ENCODE measurements at places on chromosomes 6 and 20. TPM values are rescaled to one million over a fixed set of nuclear protein-coding genes. Genes with fewer than 3 reads are reported as not detected.

The FOXF2 gene
- not detected for total RNA-seq

The TAGAP gene
- not detected for total RNA-seq

The TMEM244 gene
- total RNA-seq = not detected

The TDRD6 gene
- 0.07 TPM for total RNA-seq

The UFL1 gene
- total RNA-seq = 10.9 TPM

The GPR6 gene
- total RNA-seq = not detected

- no peak overlapping the region for H3K4me3 ChIP-seq
- no peak overlapping the region for H3K27ac ChIP-seq
- H3K36me3 ChIP-seq = no peaks in the 10 kb centered on the region
- no peaks in the 10 kb centered on the region for H3K27me3 ChIP-seq
Measured at GRCh38 chr6:161351858-161352257, 78.0 kb upstream of the AGPAT4 start.

DNA sequence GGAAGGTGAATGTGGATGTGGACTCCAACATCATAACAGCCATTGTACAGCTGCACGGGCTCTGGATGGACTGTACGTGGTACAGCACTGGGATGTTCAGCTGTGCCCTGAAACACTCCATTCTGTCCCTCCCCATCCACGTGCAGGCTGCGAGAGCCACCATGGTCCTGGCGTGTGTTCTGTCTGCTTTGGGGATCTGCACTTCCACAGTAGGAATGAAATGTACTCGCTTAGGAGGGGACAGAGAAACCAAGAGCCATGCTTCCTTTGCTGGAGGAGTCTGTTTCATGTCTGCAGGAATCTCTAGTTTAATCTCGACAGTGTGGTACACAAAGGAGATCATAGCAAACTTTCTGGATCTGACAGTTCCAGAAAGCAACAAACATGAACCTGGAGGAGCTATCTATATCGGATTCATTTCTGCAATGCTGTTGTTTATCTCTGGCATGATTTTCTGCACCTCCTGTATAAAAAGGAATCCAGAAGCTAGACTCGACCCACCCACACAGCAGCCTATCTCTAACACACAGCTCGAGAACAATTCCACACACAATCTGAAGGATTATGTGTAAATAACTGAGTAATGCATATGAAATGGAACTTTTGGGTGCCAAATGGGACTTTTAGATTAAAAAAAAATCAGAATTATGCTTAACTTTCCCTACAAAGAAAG lies 12.1 kb downstream of the CLDN20 start:
- no peak overlapping the region for H3K27ac ChIP-seq
- no peaks in the 10 kb centered on the region for H3K36me3 ChIP-seq
- peaks cover 8% of the 10 kb centered on the region for H3K4me1 ChIP-seq
- no peak overlapping the region for H3K4me3 ChIP-seq

DNA sequence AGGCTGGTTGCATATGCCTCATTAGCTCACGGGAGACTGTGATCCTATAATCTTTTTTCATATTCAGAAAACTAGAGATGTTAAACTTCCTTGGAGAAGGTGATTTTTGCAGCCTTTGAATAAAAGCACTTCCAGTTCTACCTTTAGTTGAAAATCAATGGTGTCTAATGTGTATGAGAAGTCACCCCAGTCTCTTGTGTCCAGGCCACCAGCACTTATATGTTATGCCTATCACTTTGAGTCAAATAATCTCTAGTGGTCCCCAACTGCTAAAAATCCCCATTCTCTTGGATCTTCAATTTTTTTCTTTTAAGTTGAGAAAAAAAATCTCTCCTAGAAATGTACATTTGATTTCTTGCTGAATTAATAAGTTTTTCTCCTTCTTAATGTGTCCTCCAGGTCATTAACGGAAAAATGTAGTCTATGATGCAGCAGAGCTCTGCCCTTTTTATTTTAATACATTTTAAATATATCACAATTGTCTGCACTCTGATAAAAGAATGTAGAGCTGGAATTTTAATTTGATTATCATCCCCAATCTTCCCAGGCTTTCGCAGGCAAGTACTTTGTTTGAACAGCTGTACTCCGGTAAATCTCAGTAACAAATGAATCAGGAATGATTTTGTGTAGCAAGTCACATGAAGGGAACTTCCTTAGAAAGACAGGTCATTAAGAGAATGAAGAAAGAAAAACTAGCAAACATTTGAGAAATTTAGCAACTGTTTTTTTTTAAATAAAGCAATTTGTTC lies 147.0 kb downstream of the SOX4 start:
- H3K27me3 ChIP-seq = no peaks in the 10 kb centered on the region
- H3K4me3 ChIP-seq = no peak overlapping the region
- peak overlapping the region; percentile 52 for H3K27ac ChIP-seq
- peaks cover 58% of the 10 kb centered on the region for H3K4me1 ChIP-seq

DNA sequence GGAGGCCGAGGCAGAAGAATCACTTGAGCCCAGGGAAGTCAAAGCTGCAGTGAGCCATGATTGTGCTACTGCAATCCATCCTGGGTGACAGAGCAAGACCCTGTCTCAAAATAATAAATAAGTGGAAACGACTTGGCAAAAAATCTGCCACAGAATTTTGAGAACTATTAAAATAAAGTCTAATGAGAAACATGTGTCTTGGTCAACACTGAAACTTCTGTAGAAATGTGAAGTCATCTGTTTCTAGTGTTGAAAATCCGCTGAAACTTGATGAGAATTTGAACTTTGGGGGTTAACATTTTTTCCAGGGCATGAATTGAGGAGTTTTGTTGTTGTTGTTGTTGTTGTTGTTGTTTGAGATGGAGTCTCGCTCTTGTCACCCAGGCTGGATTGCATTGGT lies 29.0 kb upstream of the BCLAF1 start:
- H3K27me3 ChIP-seq = no peaks in the 10 kb centered on the region
- H3K4me1 ChIP-seq = no peaks in the 10 kb centered on the region
- no peak overlapping the region for H3K27ac ChIP-seq
- H3K36me3 ChIP-seq = no peaks in the 10 kb centered on the region
- DNase-seq = no peak

- H3K36me3 ChIP-seq = peaks cover 3% of the 10 kb centered on the region
- peaks cover 15% of the 10 kb centered on the region for H3K4me1 ChIP-seq
- no peak overlapping the region for H3K27ac ChIP-seq
- no peaks in the 10 kb centered on the region for H3K27me3 ChIP-seq
- H3K4me3 ChIP-seq = peak overlapping the region; percentile 64
- DNase-seq = peak; percentile 24
Measured at GRCh38 chr6:26550250-26550993, 12.3 kb downstream of the HMGN4 start.

GRCh38 chr20:62030834-62031434 lies 34.7 kb downstream of the TAF4 start:
- H3K27ac ChIP-seq = peak overlapping the region; percentile 46

DNA sequence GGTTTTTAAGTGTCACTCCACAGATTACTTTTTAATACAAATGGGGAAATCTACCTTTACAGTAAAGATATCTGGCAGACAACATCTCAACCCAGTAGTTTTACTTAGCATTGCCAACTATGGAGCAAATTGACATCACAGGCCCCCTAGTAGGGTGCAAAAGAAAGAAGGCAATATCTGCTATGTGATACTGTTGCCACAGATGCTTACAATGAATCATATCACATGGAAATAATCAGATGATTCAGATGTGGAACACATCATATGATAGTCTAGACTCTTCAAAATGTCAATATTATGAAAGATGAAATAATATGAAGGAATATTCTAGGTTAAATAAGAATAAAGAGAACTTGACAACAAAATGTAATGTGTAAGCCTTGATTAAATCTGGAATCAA lies 322.5 kb downstream of the BMP2 start:
- peaks cover 33% of the 10 kb centered on the region for H3K27me3 ChIP-seq
- H3K36me3 ChIP-seq = no peaks in the 10 kb centered on the region
- no peak overlapping the region for H3K27ac ChIP-seq
- H3K4me3 ChIP-seq = no peak overlapping the region

DNA sequence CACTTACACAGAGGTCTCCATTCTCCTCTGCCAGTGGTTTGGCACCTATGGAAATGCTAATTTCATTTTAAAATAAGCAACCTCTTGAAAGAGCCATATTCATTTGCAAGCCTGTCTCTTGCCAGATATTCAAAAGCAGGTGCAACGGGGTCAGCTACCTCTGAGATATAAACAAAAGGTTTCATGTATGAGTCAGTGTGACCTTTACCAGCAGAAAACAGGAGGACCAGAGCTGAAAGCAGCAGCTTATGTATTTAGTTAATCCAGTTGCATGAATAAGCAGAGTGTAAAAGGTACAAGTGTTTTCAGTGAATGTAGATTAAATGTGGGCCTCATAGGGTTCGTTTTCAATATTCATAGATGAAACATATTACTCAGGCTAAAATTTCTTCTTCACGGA lies 56.0 kb downstream of the TENT5A start:
- peaks cover 15% of the 10 kb centered on the region for H3K4me1 ChIP-seq
- no peaks in the 10 kb centered on the region for H3K27me3 ChIP-seq
- H3K36me3 ChIP-seq = no peaks in the 10 kb centered on the region

DNA sequence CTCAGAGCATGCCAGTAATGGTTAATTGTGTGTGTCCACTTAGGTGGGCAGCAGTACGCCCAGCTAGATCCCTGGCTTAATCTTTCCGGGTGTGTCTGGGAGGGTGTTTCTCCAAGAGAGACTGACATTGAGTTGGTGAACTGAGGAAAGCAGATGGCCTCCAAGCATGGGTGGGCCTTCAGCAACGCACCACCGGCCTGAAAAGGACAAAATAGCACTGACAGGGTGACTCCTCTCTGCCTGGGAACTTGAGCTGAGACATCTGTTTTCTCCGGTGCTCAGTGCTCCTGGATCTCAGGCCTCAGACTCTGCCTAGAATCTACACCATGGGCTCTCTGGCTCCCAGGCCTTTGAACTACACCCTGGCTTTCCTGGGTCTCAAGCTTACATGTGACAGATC lies 43.2 kb downstream of the C6orf118 start:
- no peak overlapping the region for H3K4me3 ChIP-seq
- no peaks in the 10 kb centered on the region for H3K27me3 ChIP-seq
- H3K36me3 ChIP-seq = no peaks in the 10 kb centered on the region
- DNase-seq = no peak
- no peaks in the 10 kb centered on the region for H3K4me1 ChIP-seq

GRCh38 chr6:15507746-15508145 lies 155.1 kb downstream of the DTNBP1 start:
- H3K27ac ChIP-seq = no peak overlapping the region
- H3K4me1 ChIP-seq = peaks cover 15% of the 10 kb centered on the region
- no peaks in the 10 kb centered on the region for H3K27me3 ChIP-seq
- no peak overlapping the region for H3K4me3 ChIP-seq

GRCh38 chr6:1781152-1781816 lies 171.6 kb downstream of the FOXC1 start:
- H3K4me3 ChIP-seq = no peak overlapping the region
- H3K4me1 ChIP-seq = no peaks in the 10 kb centered on the region
- no peaks in the 10 kb centered on the region for H3K36me3 ChIP-seq
- no peaks in the 10 kb centered on the region for H3K27me3 ChIP-seq
- no peak for DNase-seq

GRCh38 chr6:110703010-110703905 lies 112.0 kb downstream of the CDK19 start:
- DNase-seq = no peak
- H3K4me1 ChIP-seq = peaks cover 22% of the 10 kb centered on the region
- no peaks in the 10 kb centered on the region for H3K27me3 ChIP-seq
- no peak overlapping the region for H3K27ac ChIP-seq
- no peaks in the 10 kb centered on the region for H3K36me3 ChIP-seq
- no peak overlapping the region for H3K4me3 ChIP-seq

GRCh38 chr20:51752343-51752951 lies 15.7 kb downstream of the ATP9A start:
- peaks cover 54% of the 10 kb centered on the region for H3K4me1 ChIP-seq
- H3K36me3 ChIP-seq = no peaks in the 10 kb centered on the region
- DNase-seq = peak; percentile 97
- peak overlapping the region; percentile 87 for H3K27ac ChIP-seq

GRCh38 chr6:16124198-16125180 lies 4.4 kb upstream of the MYLIP start:
- DNase-seq = no peak
- no peaks in the 10 kb centered on the region for H3K4me1 ChIP-seq
- H3K27ac ChIP-seq = no peak overlapping the region
- H3K4me3 ChIP-seq = no peak overlapping the region

DNA sequence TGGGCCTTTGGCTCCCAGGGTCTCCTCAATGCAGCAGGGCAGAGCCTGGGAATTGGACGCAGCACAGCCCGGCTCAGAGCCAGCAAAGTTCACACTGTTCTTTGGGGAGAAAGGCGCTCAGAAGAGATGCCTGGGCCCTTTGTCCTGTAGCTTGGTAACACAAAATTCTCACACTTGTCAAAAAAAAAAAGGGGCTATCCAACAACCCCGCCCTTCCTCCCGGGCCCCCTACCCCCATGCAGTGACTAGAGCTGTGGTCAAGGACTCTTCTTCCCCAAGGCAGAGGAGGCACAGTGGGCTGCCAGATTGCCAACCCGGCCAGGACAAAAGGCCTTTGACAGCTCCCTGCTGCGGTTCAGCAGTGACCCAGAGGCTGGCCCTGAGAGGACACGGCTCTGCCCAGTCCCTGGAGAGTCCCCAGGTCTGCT lies 2.0 kb downstream of the NKAIN4 start:
- H3K27ac ChIP-seq = no peak overlapping the region
- peaks cover 10% of the 10 kb centered on the region for H3K4me1 ChIP-seq
- DNase-seq = no peak
- H3K36me3 ChIP-seq = no peaks in the 10 kb centered on the region

DNA sequence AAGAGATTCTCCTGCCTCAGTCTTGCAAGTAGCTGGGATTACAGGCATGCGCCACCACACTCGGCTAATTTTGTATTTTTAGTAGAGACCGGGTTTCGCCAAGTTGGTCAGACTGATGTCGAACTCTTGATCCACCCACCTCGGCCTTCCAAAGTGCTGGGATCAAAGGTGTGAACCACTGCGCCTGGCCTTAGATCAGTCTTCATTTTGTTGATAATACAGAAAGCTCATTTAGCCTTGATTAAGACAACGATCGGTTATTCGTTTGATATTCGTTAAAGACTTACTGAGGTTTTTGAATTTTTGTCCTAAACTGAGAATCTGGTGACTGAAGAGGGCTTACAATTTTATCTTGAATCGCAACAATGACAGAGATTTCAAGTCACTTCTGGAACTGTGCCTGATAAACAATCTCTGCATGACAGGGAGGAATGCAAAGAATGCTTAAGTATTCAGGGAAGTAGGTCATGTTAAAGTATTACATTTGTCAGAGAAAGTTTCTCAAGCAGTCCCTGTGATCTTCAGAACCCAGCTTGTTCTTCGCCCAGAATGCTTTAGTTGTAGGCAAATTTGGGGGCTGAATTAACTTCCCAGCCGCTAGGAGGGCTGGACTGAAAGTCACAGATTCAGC lies 14.8 kb downstream of the AKAP12 start:
- H3K36me3 ChIP-seq = no peaks in the 10 kb centered on the region
- peak; percentile 48 for DNase-seq
- H3K4me3 ChIP-seq = no peak overlapping the region
- H3K4me1 ChIP-seq = no peaks in the 10 kb centered on the region
